ENCODE measurements at places on chromosomes 16 and 17.
A peak's percentile ranks its signal among the peaks of the same experiment; 100 is the strongest.

DNA sequence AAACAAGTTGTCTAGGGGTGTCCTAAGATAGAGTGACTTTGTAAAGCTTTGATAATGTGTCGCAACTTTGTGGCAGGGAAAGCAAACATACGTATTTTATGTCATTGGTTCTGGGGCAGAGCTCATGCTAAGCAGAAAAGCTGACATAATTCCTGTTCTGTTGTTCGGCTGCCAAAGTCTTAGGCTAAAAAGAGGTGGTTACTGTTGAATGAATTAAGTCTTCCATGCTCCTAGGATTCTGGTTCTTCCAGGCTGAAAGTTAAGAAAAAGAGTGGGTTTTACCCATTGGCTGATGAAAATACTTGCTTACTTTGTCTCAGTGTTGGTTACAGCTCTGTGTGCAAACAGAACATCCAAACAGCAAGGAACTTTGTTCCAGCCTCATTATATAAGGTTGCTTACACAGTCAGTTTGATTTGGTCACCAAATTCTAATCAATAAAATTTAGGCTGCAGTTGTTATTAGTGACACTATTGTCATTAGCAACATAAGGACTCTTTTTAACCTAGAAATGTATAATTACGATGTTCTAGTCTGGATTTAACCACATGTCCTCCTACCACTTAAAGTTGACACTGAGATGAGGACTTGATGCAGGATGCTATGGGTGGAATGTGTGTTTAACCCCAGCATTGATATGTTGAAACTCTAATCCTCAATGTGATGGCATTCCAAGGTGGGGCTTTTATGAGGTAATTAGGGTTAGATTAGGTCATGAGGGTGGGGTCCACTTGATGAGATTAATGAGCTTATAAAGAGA, 114.0 kb upstream of the GOT2 start:
- ATAC-seq: no peak

- no peak for ATAC-seq
These were observed 27.8 kb downstream of the PAFAH1B1 start for GRCh38 chr17:2621241-2621640.

DNA sequence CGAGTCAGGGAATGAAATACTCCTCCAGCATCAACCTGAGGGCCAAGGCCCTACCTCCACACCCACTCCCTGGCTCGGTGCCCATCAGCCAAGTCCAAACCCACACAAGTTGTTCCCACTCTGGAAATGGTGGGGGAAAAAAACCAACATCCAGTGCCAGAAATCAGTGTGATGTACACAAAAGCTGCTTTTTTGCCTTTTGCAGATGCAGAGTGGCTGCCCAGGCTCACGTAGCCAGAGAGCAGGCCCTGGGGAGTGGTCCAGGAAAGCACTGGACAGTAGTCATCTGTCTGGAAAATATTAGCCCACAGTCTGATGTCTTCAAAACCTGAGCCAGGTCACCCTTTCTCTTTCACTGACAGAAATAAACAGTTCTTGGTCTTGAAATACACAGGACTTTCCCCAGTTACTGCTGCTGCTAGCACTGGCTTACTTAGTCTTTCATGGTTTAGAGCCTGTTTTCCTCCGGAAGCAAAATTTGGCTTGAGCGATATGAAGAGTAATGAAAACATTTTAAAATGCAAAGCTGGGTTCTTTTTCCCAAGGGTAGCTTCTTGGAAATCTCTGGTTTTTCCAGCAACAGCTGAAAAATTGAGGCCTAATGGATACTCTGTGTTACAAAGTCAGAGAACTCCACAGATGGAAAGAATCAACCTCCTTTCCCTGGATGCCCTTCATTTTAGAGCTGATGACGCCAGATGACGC, 18.2 kb upstream of the NOS2 start:
- ATAC-seq: peak; percentile 41

DNA sequence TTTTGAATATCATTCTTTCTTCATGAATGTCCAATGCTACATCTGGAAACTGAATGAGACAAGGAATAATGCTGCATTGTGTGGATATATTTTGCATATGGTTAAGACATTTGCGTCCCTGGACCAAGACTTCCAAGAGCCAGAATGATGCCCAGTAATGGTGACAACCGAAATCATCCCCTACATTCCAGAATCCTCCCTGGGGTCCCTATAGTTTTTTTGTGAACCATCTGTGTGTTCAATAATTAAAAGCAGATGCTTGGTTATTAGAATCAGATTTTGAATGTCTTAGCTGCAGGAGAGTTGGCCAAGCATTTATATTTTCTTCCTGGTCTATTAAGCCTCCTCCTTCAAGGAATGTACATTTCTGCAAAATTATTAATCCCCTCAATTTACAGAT, 426.7 kb upstream of the CDH8 start:
- no peak for ATAC-seq

- ATAC-seq: no peak
These were observed 11.5 kb upstream of the BPTF start for GRCh38 chr17:67813803-67814180.

- no peak for ATAC-seq
These were observed 120.2 kb upstream of the CACNG3 start for GRCh38 chr16:24135624-24136565.

DNA sequence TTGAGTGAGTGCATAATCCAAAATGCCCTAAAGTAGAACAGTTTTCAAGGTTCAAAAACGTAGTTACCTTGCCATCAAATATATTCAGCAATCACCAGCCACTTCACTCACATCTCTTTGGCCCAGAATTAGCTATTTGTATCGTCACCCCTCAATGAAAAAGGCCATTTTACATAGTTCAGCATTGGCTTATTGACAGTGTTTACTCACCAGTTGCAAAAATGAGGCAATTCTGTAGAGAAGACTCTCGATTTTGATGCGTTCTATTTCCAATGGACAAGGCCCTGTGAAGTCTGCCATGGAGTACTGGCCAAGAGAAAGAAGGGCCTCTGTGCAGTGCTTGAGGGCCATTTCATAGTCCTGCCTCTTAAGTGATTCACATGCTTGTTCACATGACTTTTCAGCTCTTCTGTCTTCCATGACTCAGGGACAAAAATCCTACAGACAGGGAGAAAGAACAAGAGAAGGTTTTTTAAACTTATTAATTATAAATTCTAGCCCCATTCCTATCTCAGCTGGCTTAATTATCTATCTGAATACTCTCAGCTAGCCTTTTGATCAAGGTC, 26.5 kb downstream of the HELZ start:
- no peak for ATAC-seq

- ATAC-seq: no peak
These were observed 80.8 kb upstream of the HSBP1 start for GRCh38 chr16:83727018-83727417.

GRCh38 chr17:1473170-1473569, 17.1 kb upstream of the CRK start:
- ATAC-seq: no peak
